ENCODE measurements at places on chromosomes 6 and 20.
A peak's percentile ranks its signal among the peaks of the same experiment; 100 is the strongest.

DNA sequence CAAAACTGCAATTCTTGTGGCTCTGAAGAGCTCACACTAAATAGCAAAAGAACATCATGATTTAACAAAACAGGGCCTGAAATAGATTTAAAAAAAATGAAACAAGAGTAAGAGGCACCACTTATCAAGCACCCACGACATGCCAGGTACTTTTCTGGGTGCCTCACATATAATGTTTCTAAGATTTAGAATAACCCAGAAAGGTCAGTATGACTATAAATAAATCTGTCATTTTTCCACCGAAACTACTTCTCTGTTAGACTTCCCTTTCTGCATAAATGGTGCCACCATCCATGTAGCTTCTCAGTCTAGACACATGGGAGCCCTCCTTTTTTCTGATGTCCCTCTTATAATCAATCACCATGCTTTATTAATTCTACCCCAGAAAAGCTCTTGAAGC, 652.4 kb upstream of the CHD6 start:
- DNase-seq: no peak

DNA sequence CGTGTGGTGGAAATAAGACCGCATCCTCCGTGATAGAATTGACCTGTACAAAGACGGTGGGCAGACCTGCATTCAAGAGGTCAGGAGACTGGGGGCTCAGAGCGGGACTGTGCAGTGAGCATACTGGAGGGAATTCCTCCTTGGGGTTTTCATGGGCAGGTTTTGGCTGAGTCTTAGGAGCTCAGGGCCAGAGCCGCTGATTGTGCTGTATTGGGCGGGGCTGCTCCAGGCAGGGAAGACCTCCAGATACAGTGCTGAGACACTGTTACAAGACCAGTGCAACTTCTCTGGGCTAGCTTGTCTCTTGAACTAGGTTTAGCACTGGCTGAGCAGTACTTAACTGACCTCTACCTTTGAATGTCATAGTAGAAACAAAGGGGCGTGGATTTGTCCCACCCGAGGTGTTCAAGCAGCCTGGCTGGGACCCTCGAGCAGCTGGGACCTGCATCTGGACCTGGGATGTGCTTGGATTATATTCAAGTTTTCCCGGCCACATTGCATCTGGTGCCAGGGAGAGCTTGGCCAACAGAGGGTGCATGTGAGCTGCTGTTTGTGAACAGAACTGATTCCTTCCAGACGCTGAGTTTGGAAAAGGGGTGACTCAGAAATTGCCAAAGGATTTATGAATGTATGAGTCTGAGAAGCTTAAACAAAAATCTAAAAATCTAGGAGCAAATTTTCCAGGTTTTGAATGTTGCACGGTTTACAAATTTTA, 33.4 kb upstream of the SLC22A1 start:
- no peak for DNase-seq

- no peak for DNase-seq
Measured at GRCh38 chr6:134943522-134944111, 6.3 kb downstream of the ALDH8A1 start.

DNA sequence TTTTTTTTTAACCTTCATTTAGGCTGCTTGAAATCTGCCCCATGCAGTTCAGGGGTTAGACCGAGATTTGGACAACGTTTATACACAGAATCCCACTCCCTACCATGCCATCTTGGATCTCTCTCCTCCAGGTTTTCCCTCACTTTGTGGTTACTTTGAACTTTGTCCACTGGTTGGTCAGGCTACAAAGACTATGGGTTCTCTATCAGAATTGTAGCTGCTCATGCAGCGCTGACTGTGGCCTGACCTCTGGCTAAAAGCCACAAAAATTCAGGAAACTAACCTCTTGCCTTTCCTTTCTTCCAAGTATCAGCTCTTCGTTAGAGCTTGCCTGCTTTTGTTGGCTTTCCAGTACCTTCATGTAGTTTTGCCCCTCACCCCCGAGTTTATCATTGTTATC, 44.9 kb upstream of the KCNG1 start:
- no peak for DNase-seq

DNA sequence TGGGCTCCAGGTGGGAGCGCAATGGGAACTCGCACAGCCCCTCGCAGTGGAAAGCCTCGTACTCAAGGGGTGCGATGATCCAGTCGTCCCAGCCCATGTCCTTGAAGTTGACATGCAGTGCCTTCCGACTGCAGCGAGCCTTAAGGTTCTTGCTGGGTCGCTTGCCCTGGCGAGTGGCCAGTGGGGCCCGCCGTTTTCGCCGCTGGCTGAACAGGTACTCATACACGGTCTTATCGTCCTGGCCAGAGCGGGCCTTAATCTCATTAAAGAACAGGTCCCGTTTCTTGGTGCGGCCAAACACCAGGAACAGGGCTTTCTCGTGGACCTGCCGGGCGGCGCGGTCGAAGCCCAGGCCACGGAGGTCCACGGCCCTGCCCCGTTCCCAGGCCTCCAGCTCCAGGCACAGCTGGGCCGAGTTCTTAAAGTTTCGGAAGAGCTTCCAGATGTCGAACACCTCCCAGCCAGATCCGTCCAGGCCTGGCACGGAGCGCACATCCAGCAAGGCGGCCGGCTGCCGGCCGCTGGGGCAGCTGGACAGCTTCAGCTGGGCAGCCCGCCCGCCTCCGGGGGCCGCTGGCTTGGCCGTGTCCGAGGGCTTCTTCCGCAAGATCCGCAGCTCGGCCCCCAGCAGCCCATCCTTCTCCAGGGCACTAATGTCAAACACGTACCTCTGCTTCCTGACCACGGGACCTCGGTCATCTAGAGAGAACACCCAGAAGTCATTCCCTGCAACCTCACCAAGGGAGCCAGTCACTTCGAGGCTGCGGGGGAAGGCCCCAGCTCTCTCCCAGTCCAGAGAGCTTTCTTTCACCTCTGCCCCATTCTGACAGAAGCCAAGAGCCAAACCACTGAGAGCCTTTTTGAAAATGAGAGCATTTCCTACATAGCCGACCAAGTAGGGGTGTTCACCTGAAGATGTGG, 3.7 kb downstream of the GDF5 start:
- no peak for DNase-seq

- DNase-seq: no peak
Measured at GRCh38 chr6:2916158-2916925, 13.2 kb upstream of the SERPINB9 start.

- no peak for DNase-seq
Measured at GRCh38 chr20:58233393-58233792, 4.9 kb upstream of the ANKRD60 start.

- no peak for DNase-seq
Measured at GRCh38 chr20:51760905-51761546, 7.2 kb downstream of the ATP9A start.

DNA sequence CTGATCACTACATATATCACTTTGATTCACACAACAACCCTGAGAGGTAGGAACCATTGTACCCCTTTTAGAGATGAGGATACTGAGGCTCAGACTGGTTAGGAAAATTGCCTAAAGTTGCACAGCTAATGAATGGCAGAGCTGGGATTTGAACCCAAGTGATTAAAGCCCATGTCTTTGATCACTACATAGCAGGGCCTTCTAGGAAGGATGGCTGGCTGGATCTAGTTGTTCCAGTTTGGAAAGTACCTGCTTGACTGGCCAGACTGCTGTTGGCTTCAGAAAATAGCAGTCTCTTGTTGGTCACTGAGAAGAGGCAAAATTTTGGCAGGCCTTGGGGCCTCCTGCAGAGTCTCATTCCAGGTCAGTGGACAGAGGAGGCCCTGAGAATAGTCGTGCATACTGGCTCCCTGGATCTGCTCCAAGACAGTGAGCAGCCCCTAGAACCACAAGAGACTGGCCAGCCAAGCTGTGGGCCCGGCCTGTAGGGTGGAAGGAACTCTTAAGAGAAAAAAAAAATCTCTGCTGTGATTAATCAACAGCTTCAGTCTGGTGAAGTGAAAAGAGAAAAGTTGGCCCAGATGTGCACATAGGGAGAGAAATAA, 17.5 kb downstream of the PPARD start:
- DNase-seq: no peak

DNA sequence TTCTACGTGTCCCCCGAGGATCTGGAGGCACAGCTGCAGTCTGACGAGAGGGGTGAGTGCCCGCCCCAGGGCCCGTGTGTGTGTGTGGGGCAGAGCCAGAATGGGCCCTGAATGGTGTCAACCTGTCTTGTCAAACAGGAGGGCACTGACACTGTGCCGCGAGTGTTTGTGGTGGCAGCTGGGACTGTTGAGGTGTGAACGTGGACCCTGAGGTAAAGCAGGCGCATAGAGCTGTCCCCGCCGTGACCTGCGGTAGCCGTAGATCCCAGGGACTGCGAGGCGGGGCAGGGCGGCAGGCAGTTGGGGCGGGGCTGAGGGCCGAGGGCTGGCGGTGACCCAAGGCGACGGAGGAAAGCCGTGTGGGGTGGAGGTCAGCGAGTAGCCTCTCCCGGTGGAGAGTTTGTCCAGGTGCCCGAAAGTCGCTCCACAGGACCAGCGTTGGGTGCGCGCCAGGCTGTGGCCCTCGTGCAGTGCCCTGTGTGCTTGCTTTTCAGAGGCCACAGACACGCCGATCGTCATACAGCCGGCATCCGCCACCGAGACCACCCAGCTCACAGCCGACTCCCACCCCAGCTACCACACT, 25.2 kb downstream of the UCKL1 start:
- no peak for DNase-seq

DNA sequence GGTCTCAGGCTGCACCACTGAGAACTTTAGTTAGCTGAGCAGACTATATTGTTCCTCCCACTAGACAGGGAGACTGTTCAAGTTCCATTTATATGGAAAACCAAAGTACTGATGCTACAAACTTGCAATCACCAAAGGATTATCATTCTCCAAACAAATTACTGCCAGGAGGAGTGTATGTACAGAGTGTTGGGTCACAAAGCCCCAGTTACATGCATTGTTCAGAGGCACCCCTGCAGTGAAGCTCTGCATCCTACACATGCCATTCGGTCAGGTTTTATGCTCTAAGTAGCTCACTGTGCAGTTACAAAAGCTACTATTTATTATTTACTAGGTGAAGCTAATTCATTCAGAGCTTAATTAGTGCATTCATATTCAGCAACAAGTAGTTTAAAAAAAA, 75.8 kb downstream of the SMLR1 start:
- DNase-seq: no peak

- no peak for DNase-seq
Measured at GRCh38 chr6:106411643-106412200, 51.2 kb downstream of the CRYBG1 start.

- DNase-seq: no peak
Measured at GRCh38 chr20:3166913-3167342, 6.4 kb downstream of the LZTS3 start.

DNA sequence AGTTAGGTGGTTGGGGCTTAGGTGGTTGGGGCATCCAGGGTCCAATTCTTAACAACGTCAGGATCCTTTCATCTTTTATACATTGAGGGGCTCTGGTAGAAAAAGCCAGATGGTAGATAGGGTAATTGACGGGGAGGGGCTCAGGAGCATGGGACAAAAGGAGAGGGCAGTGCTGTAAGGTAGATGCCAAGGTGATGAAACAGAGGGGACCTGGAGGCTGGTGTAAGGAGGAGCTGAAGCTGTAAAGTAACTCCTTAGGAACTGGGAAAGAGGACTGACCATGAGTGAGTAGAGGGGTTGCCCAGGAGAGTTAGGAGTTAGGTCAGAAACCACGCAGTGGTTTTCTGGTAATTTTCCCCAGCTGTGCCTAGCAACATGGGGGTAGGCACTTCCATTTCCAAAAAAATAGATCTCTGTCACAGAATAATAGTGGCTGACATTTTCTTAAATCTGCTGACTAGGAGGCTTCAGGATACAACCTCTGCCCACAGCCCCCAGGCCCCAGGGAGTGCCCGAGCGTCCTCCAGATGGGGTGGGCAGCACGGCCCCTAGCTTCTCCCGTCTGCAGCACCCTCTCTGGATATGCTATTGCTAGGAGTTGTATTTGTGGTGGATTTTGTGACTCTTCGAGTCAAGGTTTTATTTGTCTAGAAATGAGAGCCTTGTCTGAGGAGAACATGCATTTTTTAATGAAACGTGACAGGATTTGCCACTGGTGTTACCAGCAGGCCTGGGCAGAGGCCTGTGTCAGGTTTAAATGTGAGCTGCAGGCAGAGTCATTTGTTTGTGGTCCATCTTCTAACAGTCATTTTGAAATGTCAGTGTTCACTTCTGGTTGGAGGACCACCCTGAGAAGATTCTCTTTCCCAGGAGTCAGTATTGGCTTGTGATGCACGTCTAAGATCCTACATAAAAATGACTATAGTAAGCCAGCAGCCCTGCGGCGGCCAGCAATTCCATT, 44.6 kb downstream of the TULP4 start:
- DNase-seq: no peak

GRCh38 chr6:125066964-125067363, 86.6 kb upstream of the TPD52L1 start:
- DNase-seq: no peak

- no peak for DNase-seq
Measured at GRCh38 chr6:84137051-84137375, 90.4 kb downstream of the CEP162 start.

GRCh38 chr20:38308047-38308438, 4.1 kb downstream of the BPI start:
- DNase-seq: no peak

GRCh38 chr6:168410035-168410434, 30.9 kb upstream of the SMOC2 start:
- no peak for DNase-seq

- no peak for DNase-seq
Measured at GRCh38 chr20:32163951-32164350, 43.6 kb downstream of the PLAGL2 start.

DNA sequence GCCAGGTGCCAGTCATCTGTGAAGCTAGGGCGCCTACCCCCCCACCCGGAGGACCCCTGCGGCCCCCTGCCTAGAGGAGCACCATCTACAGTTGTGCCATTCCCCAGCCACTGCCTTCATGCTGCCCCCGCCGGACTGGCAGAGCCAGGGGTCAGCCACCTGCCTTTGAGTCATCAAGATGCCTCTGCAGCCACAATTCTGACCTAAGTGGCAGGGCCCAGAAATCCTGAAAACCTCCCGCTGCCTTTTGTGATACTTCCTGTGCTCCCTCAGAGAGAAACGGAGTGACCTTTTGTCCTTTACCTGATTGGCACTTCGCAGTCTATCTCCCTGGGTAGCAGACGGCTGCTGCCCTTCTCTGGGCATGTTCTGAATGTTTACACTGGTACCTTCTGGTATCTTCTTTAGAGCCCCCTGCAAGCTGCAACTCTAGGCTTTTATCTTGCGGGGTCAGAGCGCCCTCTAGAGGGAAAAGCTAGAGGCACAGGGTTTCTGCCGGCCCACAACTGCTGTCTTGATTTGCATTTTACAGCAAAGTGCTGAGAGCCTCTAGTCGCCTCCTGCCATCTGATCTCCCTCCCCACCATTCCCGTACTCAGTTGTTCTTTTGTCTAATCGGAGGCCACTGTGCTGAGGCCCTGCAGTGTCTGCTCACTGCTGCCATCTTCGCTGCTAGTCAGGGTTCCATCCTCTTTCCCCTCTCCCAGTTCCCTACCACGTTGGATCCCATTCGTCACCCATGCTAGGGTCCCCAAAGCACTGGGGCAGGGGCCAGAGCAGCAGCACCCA, 26.9 kb downstream of the SPATA2 start:
- peak; percentile 59 for DNase-seq

- DNase-seq: no peak
Measured at GRCh38 chr6:50778696-50779095, 40.0 kb upstream of the TFAP2B start.

- DNase-seq: no peak
Measured at GRCh38 chr6:39804466-39805065, 12.4 kb downstream of the DAAM2 start.

- no peak for DNase-seq
Measured at GRCh38 chr6:129534926-129535325, 175.1 kb downstream of the ARHGAP18 start.

Data from stimulated activated naive CD8-positive, alpha-beta T cell treated with anti-CD3 and anti-CD28 coated beads, Interleukin-15, amount 100 ng/mL, for 72 hours (primary cell).